ENCODE measurements at places on chromosomes 1 and 21. TPM values are rescaled to one million over a fixed set of nuclear protein-coding genes. Genes with fewer than 3 reads are reported as not detected.

DNA sequence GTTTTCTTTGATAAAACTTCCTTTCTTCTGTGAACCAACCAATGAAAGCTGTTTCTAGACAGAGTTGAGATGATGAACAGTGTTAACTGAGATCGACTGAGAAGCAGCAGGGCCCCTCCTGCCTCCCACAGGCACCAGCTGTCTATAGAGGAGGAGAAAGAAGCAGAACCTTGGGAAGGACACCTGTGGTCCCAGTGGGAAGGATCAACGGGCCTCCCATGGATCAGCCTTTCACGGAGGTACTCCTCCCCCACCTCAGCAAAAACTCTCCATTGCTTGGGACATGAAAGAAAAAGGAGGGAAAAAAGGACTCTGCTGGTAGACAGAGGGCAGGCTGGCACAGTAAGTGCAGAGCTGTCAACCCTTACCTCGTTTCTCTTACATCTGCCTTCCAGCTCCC is 40.5 kb downstream of the PLPPR5 start:
- H3K27me3 ChIP-seq = no peaks in the 10 kb centered on the region
- H3K4me3 ChIP-seq = no peak overlapping the region
- H3K36me3 ChIP-seq = no peaks in the 10 kb centered on the region
- H3K27ac ChIP-seq = no peak overlapping the region

- H3K36me3 ChIP-seq = no peaks in the 10 kb centered on the region
- no peak overlapping the region for H3K4me3 ChIP-seq
Measured at GRCh38 chr1:7426780-7427604, 344.1 kb upstream of the VAMP3 start.

DNA sequence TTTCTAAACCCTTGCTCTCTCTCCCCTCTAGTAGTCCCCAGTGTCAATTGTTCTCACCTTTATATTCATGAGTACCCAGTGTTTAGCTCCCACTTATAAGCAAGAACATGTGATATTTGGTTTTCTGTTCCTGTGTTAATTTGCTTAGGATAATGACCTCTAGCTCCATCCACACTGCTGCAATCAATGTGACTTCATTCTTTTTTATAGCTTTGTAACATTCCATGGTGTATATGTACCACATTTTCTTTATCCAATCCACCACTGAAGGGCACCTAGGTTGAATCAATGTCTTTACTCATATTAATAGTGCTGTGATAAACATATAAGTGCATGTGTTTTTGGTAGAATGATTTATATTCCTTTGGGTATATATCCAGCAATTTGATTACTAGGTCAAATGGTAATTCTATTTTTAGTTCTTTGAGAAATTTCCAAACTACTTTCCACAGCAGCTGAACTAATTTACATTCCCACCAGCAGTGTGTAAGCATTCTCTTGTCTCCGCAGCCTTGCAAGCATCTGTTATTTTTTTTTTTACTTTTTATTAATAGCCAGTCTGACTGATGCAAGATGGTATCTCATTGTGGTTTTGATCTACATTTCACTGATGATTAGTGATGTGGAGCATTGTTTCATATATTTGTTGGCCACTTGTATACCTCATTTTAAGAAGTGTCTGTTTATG is 277.8 kb downstream of the LTN1 start:
- no peaks in the 10 kb centered on the region for H3K4me1 ChIP-seq
- no peaks in the 10 kb centered on the region for H3K27me3 ChIP-seq
- H3K4me3 ChIP-seq = no peak overlapping the region
- no peaks in the 10 kb centered on the region for H3K36me3 ChIP-seq
- no peak for DNase-seq
- H3K27ac ChIP-seq = no peak overlapping the region

DNA sequence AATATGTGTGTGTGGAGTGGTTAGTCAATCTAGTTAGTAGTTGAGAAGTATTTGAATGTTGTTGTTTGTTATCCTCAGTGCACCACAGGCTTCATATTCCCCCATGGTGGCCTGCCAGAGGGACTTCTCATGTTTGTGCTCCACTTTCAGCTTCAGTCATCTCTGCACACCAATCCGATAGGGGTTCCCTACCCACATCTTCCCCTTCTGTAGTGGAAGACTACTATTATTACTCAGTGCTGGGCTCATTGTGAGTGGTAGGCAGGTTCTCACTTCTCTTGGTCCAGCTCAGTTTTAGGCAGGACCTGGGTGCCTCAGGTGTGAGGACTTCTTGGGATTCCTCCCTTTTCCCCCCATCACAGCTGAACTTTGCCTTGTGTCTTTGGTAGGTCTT is 14.2 kb downstream of the MT1HL1 start:
- H3K27me3 ChIP-seq = no peaks in the 10 kb centered on the region
- H3K27ac ChIP-seq = no peak overlapping the region
- DNase-seq = no peak
- no peaks in the 10 kb centered on the region for H3K4me1 ChIP-seq

GRCh38 chr21:32844653-32845436 is 73.3 kb upstream of the PAXBP1 start:
- no peak overlapping the region for H3K27ac ChIP-seq
- DNase-seq = peak; percentile 18
- H3K4me1 ChIP-seq = no peaks in the 10 kb centered on the region
- no peaks in the 10 kb centered on the region for H3K36me3 ChIP-seq
- no peak overlapping the region for H3K4me3 ChIP-seq

DNA sequence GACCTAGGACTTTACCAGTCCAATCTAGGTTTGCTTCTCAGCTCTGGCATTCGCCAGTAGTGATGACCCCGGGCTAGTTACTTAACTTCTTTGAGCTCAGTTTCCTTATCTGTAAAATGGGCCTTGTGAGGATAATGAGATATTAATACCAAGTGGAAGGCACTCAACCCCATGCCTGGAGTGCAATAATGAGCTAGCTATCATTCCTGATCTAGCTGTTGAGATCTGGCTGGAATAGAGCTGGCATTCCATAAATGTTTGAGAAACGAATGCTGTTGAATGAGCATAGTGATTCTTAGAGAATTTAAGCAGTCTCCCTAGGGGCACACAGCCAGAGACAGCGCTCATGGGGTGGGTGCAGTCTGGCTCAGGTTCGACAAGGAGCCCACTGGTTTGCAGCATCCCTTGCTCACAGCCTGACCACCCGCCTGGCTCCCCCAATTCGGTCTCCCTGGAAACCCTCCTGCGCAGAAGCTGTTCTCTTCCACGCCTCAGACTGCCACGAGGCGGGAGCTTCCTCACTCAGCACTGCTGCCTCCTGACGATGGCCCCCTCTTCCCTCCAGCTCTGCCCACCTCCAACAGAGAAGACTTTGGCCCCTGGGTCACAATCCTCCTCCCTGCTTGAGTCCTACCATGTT is 32.5 kb downstream of the DHCR24 start:
- H3K27me3 ChIP-seq = no peaks in the 10 kb centered on the region
- H3K27ac ChIP-seq = no peak overlapping the region
- no peaks in the 10 kb centered on the region for H3K36me3 ChIP-seq
- no peak for DNase-seq
- H3K4me1 ChIP-seq = no peaks in the 10 kb centered on the region

DNA sequence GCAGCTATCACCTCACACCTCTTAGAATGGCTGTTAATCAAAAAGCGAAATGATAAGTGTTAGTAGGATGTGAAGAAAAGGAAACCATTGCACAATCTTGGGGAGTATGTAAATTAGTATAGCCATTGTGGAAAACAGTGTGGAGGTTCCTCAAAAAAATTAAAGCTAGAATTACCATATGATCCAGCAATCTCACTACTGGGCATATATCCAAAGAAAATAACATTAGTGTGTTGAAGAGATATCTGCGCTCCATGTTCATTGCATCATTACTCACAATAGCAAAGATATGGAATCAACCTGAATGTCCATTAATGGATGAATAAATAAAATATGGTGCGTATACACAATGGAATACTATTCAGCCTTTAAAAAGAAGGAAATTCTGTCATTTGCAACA is 68.9 kb downstream of the SNRPE start:
- H3K27me3 ChIP-seq = no peaks in the 10 kb centered on the region
- H3K4me3 ChIP-seq = no peak overlapping the region

DNA sequence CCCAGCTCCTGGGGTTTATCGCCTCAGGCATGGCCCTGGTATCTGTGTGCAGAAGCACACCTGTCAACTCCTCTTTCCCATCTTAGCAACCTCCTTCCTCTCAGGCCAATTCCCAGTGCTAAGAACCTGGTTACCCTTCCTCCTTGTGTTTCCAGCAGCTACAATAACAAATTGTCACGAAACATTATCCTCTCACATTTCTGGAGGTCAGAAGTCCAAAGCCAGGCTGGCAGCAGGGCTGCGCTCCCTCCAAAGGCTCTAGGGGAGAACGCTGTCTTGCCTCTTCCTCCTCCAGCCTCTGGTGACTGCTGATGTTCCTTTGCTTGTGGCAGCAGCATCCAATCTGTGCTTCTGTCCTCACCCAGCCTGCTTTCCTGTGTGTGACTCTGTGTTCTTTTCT is 10.7 kb upstream of the MRPS14 start:
- no peak overlapping the region for H3K4me3 ChIP-seq
- no peaks in the 10 kb centered on the region for H3K4me1 ChIP-seq
- no peaks in the 10 kb centered on the region for H3K27me3 ChIP-seq
- H3K36me3 ChIP-seq = no peaks in the 10 kb centered on the region
- H3K27ac ChIP-seq = no peak overlapping the region

Gene ZBTB8B
- 0.50 TPM for total RNA-seq

Gene AQP10
- 2.2 TPM for total RNA-seq

Gene OR2L8
- 0.87 TPM for total RNA-seq

Gene HLX
- total RNA-seq = 5.3 TPM

Data from testis (tissue), 5 donors.